ENCODE measurements at places on chromosomes 11 and 22.

GRCh38 chr11:17544181-17544622 is at the start of gene USH1C:
USH1C (minus strand) TSS chr11:17544416; CDS start chr11:17544307, 109 bp downstream.
- DNase-seq = peak; percentile 10

GRCh38 chr22:22462813-22463567 is 45.6 kb downstream of the ZNF280B start:
- no peak for DNase-seq

- no peak for DNase-seq
Measured at GRCh38 chr11:20489948-20490347, 102.4 kb downstream of the PRMT3 start.

- no peak for DNase-seq
Measured at GRCh38 chr22:45072322-45072903, 62.6 kb upstream of the PHF21B start.

- no peak for DNase-seq
Measured at GRCh38 chr11:65861165-65861505, 902 bp downstream of the MUS81 start.

DNA sequence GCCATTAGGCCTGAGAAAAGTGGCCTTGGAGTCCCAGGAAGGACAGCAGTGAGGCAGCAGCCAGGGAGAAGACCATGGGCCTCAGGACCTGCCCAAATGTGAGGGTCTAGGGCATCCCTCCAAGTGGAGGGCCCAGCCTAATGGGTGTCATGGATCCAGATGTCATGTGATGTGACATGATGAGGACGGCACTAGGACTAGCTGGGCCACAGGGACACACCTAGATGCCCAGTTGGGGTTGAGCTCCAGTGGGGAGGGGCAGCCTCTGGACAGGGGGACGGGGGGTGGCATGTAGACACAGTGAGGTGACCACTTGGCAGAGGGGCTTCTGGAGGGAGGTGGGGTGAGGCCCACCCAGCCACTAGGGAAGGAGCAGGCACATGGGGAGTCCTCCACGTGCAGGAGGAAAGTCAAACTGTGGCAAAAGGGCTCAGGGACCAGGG is 5.4 kb downstream of the SCARF2 start:
- DNase-seq = no peak

- DNase-seq = no peak
Measured at GRCh38 chr11:130631119-130631518, 182.7 kb downstream of the ADAMTS15 start.

- no peak for DNase-seq
Measured at GRCh38 chr11:2390725-2391151, 9.8 kb upstream of the TSSC4 start.

DNA sequence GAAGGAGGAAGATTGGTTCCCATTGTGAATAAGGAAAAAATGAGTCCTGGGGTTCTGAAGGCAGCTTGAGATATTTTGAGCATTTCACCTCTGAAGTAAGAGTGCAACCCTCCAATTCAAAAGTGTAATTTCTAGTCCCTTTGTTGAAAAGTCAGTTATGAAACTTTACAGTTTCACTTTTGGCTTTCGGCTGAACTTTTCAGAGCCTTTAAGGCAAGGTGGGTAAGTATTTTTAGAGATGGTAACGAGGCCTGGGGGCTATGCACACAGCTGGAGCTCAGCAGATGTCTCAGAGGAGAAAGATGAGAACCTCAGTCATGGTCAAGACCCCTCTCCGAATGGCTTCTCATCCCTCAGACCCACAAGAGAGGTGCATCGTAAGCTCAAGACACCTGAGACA is 267.6 kb downstream of the KIRREL3 start:
- no peak for DNase-seq

DNA sequence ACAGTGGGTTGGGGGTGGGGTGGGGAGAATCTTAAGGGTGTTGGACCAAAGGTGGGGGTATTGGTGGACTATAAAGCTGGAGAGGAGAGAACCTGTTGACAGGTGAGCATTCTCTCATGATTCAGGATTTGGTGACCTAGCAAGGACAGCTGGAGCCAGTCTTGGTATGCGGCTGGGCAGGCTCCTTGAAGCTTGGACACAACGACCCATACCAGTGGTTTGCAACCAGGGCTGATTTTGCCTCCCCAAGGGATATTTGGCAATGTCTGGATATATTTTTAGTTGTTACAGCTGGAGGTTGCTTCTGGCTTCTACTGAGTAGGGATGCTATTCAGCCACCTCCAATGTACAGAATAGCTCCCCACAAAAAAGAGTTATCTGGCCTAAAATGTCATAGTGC is 5.6 kb downstream of the EXT2 start:
- no peak for DNase-seq

GRCh38 chr22:48729499-48730171 is 1098.0 kb downstream of the BRD1 start:
- no peak for DNase-seq

DNA sequence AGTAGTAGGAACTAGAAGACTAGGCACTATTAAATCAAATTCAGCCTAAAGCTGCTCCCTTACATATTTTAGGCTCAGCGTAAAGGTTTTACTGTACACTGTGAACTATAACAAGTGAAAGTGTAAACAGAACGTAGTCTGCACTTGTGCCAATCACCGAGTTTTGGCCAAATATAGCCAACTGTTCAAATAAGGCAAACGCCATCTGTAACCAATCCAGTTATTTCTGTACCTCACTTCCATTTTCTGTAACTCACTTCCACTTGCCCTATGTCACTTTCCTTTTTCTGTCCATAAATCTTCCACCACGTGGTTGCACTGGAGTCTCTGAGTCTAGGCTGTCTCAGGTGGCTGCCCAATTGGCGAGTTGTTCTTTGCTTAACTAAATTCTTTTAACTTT is 2132.2 kb downstream of the LRRC4C start:
- DNase-seq = no peak

DNA sequence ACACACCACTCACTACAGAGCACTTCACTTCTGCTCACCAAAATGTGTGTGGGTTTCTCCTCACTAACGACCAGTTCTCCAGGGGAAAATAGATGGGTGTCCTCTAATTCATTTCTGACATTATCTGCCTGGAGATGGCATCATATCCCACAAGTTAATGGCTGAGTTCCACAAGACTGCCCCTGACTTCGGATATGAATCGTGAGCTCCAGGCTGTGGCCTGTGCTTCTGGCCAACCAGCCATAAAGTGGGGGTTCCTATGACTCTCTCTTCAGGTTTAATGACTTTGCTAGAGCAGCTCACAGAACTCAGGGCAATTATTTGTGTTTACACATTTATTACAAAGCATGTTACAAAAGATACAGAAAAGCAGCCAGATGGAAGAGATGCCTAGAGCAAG is 113.0 kb upstream of the SYT13 start:
- DNase-seq = no peak
